ENCODE measurements at places on chromosomes 2 and 18.
A peak's percentile ranks its signal among the peaks of the same experiment; 100 is the strongest.

DNA sequence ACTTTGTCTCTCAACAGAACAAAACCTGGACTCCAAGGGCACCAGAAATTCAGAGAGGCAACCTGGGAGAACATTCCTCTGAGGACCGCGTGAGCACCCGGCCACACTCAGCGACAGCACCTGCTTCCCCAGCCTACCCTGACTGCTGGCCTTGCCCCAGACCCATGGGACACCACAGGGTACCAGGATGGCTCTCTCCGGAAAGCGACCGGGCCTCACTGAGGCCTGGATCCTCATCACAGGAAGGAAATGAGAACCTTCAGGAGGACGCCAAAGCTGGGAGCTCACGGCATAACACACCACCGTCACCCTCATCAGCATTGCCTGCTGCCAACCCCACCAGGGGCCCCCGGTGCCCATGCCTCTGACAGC is 38.9 kb downstream of the HS6ST1 start:
- DNase-seq, result no peak

DNA sequence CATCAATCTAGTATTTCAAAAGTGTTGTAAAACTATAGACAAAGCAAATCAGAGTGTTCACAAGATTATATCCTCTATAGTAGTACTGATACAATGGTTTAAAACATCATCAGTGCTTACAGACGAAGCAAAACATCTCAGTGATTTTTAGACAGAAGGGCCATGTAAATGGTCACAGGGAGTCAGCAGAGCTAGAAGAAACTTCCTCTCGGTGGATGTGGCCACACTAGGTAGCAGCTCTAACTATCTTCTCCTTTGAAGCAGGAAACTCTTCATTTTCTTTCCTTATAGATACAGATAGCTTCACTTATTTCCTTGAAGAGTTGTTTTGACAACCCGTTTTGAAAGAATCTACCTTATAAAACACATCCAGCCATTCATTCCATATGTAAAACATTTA is 80.4 kb upstream of the CD226 start:
- DNase-seq, result no peak

DNA sequence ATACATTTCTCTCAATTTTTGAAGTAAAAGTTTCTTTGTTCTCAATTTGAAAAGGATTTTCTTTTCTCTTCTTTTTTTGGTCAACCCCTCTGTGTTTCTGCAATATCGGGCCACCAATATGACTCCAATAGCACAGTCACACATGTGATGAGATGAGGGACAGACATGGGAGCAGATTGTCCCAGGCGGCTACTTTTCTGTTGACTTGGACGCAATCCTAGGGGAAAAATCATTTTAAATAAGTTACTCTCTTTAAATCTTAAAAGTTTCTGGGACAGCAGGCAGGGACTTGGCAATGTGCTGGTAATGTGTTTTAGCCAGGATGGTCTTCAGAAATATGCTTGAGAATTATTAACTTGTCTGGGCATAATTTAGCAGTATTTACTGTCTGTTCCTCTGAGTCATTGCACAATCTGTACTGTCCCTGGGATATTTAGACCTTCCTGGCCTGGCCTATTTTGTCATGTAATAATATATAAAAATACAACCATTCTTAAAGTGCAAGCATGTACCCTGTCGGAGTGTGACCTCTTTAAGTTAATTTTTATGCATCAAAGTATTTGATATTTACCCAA is 388.5 kb upstream of the FANCL start:
- DNase-seq, result no peak

DNA sequence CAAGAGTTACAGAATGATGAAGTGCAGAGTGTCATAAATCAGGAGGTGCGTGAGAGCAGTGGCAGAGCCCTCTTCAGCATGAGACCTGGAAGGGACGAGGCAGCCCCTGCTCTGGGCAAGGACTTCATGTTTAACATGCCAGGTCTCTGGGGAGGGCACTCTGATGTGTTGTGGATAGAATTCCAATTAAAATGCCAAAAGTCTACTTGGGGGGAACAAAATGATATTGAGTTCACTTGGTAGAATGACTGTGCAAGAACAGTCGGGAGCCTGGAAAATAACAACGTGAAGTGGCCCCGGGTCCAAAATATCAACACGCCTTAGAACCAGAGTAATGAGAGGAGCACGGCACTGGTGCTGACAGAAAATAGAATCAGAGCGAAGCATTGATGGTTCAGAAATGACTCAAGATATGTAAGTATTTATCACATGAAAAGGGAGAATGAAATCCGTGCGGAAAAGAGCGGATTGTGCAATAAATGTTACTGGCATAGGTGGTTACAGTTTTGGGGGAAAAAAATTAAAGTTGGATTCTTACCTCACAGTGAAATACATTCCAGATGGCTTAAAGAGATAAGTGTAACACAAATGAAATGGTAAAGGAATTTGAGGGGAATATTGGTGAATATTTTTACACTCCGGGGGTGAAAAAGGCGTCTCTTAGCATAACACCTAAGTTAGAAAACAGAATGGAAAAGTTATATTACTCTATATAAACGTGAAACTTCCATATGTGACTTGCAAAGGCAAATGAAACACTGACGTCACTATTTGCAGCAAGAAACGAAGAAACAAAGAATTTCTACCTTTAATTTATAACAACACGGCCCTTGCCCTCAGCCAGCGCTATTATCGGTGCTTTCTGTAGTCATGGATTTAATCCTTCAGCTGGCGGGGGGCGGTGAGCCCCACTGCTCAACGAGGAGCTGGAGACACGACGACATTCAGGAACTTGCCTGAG is 159.4 kb upstream of the TWIST2 start:
- DNase-seq, result no peak

- DNase-seq, result no peak
Observed at GRCh38 chr2:37671816-37672103, 318 bp upstream of the CDC42EP3 start.

GRCh38 chr2:39455826-39456225 is 18.7 kb upstream of the MAP4K3 start:
- no peak for DNase-seq

- no peak for DNase-seq
Observed at GRCh38 chr18:41695441-41695840, 259.6 kb upstream of the PIK3C3 start.

GRCh38 chr2:29806461-29806860 is 114.9 kb downstream of the ALK start:
- DNase-seq, result no peak

DNA sequence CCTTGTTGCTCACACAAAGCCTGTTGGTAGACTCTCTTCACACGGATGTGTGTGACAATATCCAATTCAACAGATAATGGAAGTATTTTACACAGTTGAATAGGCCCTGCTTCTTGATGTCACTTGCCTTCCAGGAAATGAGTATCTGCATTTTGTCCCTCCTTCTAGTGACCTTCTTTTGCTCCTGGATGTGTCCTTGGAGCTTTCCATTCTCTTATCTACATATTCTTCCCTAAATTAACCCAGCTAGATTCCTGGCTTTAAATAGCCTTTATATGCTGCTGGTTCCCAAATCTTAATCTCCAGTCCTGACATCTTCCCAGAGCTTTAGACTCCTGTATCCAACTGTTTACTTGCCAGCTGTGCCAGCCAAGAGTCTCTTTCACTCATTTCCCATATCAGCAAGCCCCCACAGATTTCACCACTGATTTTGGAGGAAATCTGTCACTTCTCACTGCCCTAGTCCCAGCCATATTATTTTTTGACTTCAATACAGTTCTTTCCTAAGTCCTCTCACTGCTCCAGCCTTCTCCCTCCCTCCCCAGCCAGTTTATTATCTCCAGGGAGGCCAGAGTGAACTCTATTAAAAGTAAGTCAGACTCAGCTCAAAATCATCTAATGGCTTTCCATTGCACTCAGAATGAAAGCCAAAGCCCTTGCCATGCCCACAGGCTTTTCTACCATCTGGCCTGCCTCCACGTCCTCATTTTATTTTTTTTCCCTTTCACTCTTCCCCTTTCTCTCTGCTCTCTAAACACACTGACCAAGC is 170.0 kb downstream of the PDE11A start:
- DNase-seq, result no peak

DNA sequence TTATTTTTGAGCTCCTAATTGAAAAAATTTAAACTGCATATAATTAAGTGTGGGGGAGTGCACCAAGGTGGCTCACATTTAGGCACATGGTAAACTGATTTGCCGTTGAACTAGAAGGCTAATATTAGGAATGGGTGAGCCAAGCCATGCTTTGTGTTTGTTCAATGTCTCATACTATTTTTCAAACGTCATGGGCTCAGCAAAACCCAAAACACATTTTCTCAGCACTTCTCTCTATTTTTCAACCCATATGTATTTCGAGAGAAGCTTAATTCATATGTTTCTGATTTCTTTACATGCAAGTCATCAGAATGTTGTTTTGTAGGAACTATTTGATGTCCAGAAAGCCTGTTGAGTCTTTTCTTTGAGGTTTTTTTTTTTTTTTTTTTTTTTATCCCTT is 291.2 kb downstream of the TCF4 start:
- no peak for DNase-seq

GRCh38 chr2:27322301-27322765 is 564 bp downstream of the MPV17 start:
- peak; percentile 41 for DNase-seq

GRCh38 chr18:9971313-9971920 is 57.6 kb downstream of the VAPA start:
- DNase-seq, result peak; percentile 74

GRCh38 chr2:15631883-15632282 is 40.2 kb downstream of the DDX1 start:
- no peak for DNase-seq

DNA sequence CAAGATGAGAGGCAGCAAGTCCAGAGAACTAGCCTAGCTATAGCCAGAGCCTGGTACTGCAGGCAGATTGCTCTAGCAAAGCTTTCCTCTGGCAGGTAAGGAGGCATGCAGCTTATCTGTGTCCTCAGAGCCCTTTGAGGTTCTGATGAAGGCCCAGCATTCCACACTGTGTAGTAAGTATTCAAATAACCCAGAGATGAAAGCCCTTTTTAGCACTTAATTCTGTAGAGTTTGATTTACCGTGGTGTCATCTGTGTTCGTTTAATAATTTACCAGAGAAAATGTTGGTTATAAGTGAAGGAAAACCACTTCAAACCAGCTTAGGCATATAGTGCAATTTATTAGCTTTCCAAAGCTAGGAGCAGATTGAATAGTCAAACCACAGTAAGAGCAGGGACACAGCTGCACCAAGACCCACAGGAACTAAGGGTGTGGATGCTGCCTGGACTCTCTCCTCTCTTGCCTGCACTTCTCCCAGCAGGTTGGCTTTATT is 226.6 kb downstream of the BABAM2 start:
- no peak for DNase-seq

DNA sequence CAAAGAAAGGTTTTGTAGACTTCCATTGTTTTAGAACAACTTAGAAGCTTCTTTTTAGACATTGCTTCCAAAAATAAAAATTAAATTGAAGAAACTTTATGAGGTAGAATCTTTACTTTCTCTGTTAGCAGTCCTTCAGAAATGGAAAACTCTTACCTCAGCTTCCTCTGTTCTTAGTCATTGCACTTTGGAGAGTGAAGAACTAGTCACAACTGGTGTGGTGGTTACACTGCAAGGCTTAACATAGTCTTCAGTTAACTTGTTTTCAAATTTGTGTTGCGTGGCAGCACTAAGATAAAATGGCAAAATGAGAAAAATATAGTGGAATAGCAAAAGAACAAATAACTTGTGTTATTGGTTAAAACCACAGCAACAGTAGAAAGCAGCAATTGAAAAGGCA is 332.6 kb downstream of the KIAA1328 start:
- no peak for DNase-seq

GRCh38 chr2:127437781-127438726 is 19.8 kb downstream of the PROC start:
- DNase-seq, result no peak

DNA sequence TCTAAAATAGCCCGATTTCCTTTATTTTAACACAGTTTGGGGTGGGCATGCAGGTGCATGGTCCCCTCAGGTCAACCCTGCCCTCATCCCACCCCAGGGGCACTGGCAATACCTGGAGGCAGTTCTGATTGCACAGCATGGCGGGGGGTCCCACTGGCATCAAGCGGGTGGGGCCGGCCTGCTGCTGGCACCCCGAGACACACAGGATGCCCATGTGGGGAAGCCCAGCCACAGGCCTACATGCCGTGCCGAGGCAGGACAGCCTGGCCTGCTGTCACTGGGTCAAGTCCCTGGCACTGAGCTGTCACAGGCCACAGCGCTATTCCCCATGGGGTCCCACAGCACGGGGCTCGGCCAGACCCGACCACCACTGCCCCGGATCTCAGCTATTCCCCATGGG is 11.9 kb upstream of the KCNG2 start:
- no peak for DNase-seq

DNA sequence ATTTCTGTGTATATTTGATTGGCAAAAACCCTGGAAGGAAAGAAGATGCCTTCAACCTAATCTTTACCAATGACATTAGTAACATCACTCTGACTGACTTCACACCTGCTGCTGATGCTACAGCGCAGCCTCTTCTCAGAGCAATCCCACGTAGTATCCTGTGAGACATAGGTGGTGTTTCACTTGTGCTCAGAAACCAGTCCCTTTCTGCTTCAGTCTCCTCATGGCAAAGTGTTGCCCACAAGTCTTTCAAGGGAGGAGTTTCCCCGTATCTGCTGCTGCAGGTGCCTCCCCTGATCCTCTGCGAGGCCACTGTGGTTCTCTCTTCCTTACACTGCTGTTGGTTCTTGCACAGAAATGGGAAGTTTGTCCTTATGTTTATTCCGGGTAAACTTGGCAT is 433.2 kb upstream of the TNP1 start:
- no peak for DNase-seq

DNA sequence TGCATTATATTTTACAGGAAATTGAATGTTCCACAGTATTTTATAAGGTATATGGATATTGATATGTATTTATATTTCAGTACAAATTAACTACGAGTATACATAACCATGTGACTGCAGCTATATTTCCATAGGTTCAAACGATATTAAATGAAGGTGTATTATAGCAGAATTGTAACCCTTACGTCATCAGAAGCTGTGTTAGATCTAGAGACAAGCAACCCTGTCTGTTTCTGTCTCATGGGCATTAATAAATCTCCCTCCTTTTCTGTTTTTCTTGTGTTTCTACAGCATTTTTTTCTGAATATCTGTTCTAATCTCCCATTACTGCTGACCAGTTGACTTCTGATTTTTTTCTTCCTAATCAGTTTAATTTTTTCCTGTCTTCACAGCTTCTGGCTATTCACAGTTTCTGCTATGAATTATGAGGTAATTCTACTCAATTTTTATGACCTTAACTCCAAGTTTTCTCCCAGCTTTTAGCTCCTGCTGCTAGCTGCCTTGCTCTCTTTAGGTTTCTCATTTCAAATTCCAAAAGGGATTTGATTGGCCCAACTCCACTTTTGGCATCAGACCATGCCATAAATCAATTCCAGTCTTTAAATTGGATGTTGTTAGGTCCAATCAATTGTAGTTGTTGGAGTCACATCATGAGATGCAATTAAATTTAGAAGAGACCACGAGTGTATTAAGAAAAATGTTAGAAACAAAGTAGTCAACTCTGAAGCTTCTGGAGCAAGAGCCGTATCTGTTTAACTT is 277.5 kb upstream of the ZSWIM2 start:
- no peak for DNase-seq

DNA sequence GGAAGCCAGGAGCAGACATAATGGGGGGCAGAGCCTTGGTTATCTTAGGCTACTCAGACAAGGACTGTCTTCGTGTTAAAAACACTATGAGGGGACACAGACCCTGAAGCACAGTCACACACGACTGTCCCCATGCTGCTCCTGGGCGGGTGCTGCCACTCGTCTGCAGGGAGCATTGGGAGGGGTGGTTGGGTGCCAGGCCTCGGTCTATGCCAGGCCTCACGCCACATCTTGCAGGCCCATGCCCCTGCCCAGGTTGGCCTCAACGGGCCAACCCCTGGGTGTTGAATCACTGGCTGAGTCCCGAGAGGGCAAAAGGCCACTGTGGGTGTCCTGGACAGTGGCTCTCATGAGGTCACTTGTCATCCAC is 97.9 kb downstream of the USP40 start:
- DNase-seq, result no peak
